ENCODE measurements at places on chromosomes 3 and 15. TPM values are rescaled to one million over a fixed set of nuclear protein-coding genes. Genes with fewer than 3 reads are reported as not detected.
A peak's percentile ranks its signal among the peaks of the same experiment; 100 is the strongest.

GRCh38 chr3:177196456-177197040 is 734 bp downstream of the TBL1XR1 start:
- no peaks in the 10 kb centered on the region for H3K36me3 ChIP-seq
- DNase-seq, result peak; percentile 48
- H3K4me1 ChIP-seq, result peaks cover 2% of the 10 kb centered on the region
- peak overlapping the region; percentile 71 for H3K4me3 ChIP-seq
- H3K27me3 ChIP-seq, result no peaks in the 10 kb centered on the region

BRK1 gene
- 112 TPM for total RNA-seq

GRCh38 chr3:4751029-4751501 is 228.2 kb upstream of the BHLHE40 start:
- DNase-seq, result no peak
- H3K27ac ChIP-seq, result no peak overlapping the region
- H3K4me1 ChIP-seq, result no peaks in the 10 kb centered on the region
- H3K27me3 ChIP-seq, result no peaks in the 10 kb centered on the region

GRCh38 chr3:13850161-13850945 is 29.5 kb downstream of the WNT7A start:
- H3K4me1 ChIP-seq, result no peaks in the 10 kb centered on the region
- peak; percentile 36 for DNase-seq
- H3K4me3 ChIP-seq, result no peak overlapping the region
- H3K27me3 ChIP-seq, result no peaks in the 10 kb centered on the region

DNA sequence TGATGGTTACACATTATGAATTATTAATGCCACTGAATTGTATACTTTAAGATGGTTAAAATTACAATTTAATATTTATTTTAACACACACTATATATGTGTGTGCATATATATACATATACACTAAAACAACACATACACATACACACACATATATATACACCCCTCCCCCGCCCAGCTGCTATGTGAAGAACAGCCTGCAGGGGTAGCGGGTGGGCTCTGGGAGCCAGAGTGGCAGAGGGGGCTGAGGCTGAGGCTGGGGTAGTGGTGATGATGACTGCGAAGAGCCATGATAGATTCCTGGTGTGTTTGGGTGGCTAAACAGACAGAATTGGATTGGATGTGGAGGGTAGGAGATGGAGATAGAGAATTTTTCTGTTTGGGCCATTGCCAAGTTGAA is 39.4 kb upstream of the APEH start:
- H3K27ac ChIP-seq, result no peak overlapping the region
- H3K4me1 ChIP-seq, result no peaks in the 10 kb centered on the region
- no peaks in the 10 kb centered on the region for H3K36me3 ChIP-seq
- H3K27me3 ChIP-seq, result peaks cover 5% of the 10 kb centered on the region
- no peak for DNase-seq

DNA sequence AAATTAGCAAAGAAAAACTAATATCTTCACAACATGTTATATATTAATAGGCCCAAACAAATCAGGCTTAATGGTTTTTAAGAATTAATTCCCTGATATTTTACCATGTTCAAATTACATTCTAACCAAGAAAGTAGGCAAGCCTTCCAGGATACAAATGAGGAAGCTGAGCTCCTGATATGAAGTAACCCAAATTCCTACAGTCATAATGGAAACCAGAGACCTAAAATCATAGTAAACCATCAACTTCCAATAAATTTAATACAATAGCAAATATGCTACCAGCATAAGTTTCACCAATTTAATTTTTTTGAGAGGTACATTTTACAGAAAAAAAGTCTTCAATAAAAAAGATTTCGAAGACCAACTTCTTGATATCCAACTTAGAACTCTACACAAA is 3.8 kb downstream of the DCBLD2 start:
- H3K36me3 ChIP-seq, result peaks cover 2% of the 10 kb centered on the region
- H3K4me1 ChIP-seq, result peaks cover 18% of the 10 kb centered on the region
- H3K4me3 ChIP-seq, result peak overlapping the region; percentile 83

DNA sequence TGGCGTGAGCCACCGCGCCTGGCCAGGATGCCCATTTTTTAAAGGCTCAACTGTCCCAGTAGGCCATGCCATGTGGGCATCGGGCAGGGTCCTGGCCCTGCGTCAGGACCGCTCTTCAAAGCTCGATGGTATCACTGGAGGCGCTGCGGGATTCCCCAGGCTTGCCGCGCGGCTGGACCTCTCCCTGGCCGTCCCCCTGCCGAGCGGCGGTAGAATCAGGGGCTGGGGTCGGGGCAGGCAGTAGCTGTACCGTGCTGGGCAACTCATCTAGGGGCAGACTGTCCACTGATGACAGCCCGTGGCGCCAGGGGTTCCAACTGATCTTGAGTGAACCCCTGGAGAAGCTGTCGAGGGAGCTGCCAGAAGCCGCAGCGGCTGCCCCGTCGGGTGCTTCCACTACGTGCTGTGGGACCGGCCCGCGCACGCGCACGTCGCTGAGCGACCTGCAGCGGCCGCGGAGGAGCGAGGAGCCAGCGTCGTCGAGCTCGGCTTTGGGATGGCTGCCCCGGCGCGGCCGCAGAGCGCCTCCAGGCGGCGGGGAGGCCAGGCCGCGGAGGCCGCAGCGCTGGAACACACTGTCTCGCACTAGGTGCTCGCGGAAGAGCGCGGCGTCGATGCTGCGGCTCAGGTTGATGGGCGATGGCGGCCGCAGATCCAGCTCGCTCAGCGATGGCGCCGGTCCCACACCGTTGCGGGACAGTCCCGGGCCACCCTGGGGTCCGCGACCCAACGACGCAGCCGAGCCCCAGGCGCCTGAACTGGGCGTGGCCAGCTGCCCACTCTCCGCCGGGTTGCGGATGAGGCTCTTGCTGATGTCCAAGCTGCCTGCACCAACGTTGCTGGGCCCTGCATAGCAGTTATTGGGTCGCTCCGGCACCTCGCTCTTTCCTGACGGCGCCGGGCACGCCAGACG is 5.8 kb downstream of the PRRT3 start:
- DNase-seq, result peak; percentile 89
- peak overlapping the region; percentile 62 for H3K27ac ChIP-seq
- peak overlapping the region; percentile 60 for H3K4me3 ChIP-seq
- H3K36me3 ChIP-seq, result peaks cover 5% of the 10 kb centered on the region

DNA sequence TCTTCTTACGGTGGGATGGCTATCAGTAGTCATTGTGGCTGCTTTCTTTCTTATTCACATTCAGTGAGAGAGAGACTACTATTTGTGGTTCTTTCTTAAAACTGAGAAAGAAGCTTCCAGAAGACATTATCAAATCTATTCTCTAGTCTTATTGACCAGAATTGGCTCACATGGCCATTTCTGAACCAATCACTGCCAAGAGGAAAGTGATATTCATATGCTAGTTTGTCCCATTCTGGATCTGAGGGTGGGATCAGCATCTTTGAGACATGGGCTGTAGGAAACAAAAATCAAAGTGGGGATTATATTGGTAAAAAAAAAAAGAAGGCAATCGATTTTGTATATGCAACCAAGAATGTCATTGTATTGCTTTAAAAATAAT is 106.4 kb upstream of the RASGRP1 start:
- H3K27me3 ChIP-seq, result peaks cover 4% of the 10 kb centered on the region
- H3K27ac ChIP-seq, result no peak overlapping the region
- H3K4me3 ChIP-seq, result no peak overlapping the region

- H3K27ac ChIP-seq, result no peak overlapping the region
- no peaks in the 10 kb centered on the region for H3K27me3 ChIP-seq
- DNase-seq, result peak; percentile 5
Measured at GRCh38 chr3:14525685-14526631, 14.2 kb downstream of the GRIP2 start.
